ENCODE measurements at places on chromosomes 1 and 21.

DNA sequence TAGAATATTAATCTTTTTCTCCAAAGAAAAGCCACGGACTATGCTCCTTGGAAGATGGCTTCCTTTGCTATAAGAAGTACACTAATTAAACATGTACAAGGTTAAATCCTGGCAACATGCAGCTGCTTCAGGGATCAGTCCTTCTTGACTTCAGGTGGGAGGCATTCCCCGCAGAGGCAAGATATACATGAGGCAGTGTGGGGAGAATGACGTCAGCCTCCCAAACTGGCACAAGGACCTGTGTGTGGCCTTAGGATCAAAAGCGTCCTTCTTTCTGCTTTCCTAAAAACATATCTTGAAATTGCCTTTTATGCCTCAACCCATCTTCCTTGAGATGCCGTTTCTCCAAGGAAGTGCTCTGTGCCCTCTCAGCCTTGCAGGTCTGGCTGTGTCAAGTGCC, 90.3 kb downstream of the WLS start:
- no peak for DNase-seq

DNA sequence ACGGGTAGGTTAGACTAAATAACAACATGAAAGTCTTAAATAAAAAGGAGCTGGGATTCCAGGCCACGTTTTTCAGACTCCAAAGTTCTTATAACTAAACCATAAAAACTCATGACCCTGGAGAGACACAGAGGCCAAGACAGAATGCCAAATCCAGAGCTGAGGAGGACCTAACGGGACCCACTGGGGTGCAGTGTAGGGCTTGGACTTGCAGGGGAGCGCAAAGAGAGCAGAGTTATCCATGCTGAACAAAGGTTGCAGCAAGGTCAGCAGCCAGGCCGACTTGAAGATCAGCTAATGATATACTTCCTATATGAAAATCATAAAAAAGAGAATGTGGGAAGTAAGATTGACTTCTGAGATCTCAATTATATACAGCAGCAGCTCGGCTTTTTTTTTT, 237.1 kb downstream of the TM2D1 start:
- DNase-seq = no peak

GRCh38 chr21:35238119-35238518, 189.0 kb upstream of the RUNX1 start:
- DNase-seq = no peak

- peak; percentile 63 for DNase-seq
These were observed 119.5 kb upstream of the COA6 start for GRCh38 chr1:234253732-234254131.

DNA sequence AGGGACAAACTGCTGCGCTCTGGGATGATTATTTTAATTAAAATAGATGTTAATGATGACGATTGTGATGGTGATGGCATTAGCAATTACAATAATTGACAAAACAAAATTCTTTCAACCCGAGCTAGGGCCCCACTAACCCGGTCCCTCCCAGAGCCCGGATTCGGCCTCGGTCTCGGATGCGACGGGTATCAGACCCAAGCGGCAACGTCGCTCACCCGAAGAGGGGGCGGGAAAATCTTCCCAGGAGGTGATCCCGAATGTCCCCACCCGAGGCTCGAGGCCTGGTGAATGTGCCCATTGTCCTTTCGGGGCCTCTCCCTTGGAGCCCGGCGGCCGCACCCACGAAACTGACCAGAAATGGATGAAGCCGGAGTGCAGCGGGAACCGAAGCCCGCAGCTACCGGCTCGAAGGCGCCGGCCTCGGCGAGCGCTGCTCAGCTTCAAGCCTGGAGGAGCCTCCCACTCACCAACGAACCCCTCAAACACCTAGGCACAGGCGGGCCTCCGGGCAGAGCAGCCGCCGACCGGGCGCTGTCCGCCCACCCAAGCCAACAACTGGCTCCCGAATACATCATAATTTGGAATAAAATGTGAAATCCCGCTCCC, 1.2 kb downstream of the TAL1 start:
- DNase-seq = peak; percentile 42

DNA sequence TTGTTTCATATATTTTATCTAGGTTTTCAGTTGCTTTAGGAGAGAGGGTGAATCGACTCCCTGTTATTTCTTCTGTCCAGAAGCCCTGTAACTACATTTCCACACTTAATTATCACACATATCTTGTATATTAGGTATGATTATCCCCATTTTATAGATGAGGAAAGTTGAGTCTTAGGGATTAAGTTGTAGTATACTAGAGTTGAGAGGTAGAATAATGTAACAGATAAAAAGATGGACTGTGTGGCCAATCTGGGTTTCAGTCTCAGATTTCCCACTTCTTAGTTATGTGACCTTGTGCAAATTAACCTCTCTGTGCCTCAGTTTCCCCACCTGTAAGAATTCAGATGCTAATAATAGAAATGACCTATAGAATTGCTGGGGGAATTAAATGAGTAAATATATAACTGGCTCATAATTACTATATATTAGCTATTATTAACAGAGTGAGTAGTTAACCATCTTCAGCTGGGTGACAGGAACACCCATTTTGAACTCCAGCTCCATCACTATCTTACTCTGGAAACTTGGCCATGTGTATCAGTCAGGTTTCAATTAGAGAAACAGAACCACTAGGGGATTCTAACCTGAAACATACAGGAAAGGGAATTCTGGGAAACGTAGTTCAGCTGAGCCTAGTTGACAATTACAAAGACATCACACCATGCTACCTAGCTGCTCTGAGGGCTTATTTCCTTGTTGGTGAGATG, 20.4 kb upstream of the FOXO6 start:
- no peak for DNase-seq
